Hypothalamus (tissue), 51 donors: ENCODE measurements at places on chromosomes 11 and 22.

GRCh38 chr11:91978747-91979146 lies 245.9 kb upstream of the FAT3 start:
- no peak for DNase-seq

DNA sequence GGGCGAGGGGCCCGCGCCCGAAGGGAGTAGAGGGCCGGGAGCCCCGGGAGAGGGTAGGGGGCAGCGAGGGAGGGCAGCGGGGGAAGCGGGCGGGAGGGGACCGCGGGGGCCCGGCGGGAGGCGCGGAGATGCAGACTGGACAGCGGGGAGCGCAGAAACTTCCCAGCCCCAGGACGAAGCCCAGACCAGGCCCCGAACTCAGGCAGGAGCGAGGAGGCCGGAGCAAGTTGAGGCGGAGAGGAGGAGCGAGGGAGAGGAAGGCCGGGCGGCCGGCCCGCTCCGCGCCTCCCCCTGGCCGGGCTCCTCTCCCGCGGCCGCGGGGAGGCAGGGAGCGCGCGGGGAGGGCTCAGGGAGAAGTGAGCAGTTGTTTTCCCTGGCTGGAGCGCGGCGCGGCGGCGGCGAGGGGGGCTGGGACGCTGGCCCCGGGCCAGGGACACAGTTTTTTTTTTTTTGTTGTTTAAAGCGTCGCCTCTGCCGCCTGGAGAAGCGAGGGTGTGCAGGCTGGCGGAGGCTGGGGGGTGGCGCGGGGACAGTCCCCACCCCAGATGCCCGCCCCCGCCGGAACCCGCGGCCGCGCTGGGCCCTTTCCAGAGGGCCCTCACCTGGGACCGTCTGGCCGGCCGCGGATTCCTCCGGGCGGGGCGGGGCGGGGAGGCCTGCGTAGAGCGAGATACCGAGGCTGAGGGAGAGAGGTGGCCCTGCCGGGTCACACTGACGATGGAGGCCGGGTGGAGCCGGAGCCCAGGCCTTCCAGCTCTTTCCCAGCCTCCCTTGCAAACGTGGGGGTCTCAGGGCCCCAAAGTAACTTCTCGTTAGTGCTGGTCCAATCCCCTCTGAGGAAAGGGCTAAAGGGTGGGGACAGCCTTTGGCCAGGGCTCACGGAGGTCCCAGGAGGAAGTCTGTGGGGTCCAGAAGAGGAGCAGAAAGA lies at the start of gene LTBP3:
LTBP3 (minus strand) TSS at position 358 of the 928 bp plus-strand sequence. CDS start 400 bp downstream, outside the sequence.
- peak; percentile 50 for DNase-seq

DNA sequence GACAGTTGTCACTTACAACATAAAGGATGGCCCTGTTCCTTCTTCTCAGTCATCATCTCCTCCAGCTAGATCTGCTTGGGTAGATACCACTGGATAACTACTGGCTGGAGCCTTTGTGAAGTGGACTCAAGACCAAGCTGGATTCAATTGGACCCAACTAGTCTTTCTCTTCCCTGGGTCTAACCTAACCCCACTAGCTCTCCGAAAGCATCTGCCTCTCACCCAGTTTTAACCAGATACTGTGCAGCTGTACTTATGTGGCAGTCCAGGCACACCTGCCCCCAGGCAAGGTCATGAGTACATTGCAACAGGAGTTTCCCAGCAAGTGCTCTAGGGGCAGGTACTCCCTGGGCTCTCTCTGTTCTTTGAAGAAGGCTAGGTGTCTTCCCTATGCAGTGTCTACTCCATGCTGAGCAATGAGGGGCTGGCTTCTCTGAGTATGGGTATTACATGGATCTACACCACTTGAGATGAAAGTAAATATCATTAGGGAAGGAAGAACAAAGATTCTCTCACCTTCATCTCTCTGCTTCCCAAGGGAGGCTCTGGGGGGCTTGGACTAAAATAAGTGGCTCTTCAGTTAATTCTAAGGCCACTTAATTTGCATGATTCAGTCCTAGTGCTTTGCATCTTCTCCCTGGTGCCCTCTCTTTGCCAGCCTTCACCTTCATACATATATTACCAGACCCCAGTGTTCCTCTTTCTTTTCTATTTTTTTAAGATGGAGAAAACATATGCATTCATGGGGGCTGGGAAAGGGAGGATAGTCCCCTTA lies 236.1 kb downstream of the NXPE2 start:
- DNase-seq, result no peak

GRCh38 chr11:285894-286220 lies 3.1 kb upstream of the PGGHG start:
- no peak for DNase-seq

GRCh38 chr22:41822317-41823057 lies 10.4 kb upstream of the SREBF2 start:
- no peak for DNase-seq

- no peak for DNase-seq
Observed at GRCh38 chr11:60973699-60974098, 2.2 kb downstream of the CD6 start.

DNA sequence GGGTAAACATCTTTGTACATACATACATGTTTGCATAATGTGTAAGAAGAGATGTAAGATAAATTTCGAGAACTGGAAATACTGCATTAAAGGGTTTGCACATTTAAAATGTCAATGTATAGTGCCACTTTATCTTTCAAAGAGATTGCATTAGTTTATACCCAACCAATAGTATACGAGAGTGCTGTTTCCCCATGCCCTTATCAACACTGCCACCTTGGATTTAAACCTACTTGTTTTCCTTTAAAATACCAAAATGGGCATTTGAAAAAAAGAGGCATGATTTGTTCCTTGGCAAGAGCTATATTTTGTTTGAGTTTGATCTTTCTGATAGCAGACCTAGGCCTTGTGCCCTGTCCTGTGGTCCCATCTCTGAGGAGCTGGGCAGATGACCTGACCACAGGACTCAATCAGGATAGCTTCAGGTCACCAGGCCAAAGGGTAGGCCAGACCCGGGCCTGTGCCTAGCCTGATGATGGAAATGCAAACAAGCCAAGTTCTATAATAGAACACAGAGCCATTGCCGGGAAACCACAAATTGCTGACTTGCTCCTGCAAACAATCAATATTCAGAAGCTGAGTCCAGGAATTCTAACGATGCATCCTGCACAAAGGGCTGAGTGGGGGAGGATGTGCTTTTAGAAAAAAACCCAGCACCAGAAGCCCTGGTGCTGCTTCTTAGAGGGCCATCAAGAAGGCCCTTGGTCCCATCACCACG lies 16.9 kb upstream of the ALG8 start:
- DNase-seq, result no peak

DNA sequence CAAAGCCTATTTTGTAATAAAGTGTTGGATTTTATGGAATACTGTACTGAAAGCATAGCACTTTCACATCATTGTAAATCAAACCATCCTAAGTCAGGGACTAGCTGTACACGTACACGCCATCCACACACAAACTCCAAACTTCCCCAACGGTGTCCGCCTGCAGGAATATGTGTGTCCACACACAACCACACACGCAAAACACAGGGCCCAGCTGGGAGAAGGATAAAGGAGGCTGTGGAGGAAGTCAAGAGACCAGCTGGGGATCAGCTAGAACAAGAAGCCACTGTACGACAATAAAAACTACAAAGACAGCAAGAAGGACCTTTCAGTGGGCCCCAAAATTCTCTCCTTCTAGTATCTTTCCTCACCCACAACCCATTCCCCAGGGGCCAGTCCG lies 1.6 kb downstream of the TRIM29 start:
- DNase-seq, result no peak
